ENCODE measurements at places on chromosomes 4 and X. TPM values are rescaled to one million over a fixed set of nuclear protein-coding genes. Genes with fewer than 3 reads are reported as not detected.

Gene IQCM
- polyA plus RNA-seq = not detected

DNA sequence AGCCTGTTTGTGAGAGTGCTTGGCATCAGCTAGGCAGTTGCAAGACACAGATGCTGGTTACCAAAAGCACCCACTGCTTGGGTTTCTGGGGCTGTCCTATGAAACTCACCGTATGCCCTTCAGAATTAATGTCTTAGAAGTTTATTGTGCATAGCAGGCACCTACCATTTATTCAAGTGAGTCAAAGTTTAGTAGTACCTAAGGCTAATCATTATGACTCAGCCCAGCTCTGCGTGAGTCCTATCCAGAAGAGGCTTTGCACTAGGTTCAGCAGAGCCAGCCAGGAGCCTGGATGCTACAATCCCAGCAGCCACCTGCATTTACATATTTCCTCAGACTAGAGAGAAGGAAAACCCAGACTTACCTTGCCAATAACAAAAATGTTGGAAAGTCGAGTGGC lies 4.2 kb downstream of the RPS4X start:
- DNase-seq = no peak

Gene FANCB
- 3.5 TPM for polyA plus RNA-seq

GRCh38 chr4:94446386-94446785 lies 5.4 kb upstream of the PDLIM5 start:
- no peak for DNase-seq

GRCh38 chrX:20011608-20012007 lies 20.7 kb upstream of the BCLAF3 start:
- no peak for DNase-seq

Gene GLRB
- 14.2 TPM for polyA plus RNA-seq

- no peak for DNase-seq
Measured at GRCh38 chrX:135984256-135984655, 979 bp upstream of the SLC9A6 start.

All from right renal cortex interstitium (tissue), 3 donors.